ENCODE measurements at places on chromosomes 7 and 10.
A peak's percentile ranks its signal among the peaks of the same experiment; 100 is the strongest.

- DNase-seq = no peak
Measured at GRCh38 chr7:77479536-77480088, 57.5 kb upstream of the PTPN12 start.

- DNase-seq = no peak
Measured at GRCh38 chr7:85669225-85669624, 482.4 kb upstream of the SEMA3D start.

- DNase-seq = no peak
Measured at GRCh38 chr7:26664274-26664673, 200.1 kb downstream of the SKAP2 start.

- DNase-seq = no peak
Measured at GRCh38 chr7:80848841-80849240, 70.0 kb downstream of the SEMA3C start.

DNA sequence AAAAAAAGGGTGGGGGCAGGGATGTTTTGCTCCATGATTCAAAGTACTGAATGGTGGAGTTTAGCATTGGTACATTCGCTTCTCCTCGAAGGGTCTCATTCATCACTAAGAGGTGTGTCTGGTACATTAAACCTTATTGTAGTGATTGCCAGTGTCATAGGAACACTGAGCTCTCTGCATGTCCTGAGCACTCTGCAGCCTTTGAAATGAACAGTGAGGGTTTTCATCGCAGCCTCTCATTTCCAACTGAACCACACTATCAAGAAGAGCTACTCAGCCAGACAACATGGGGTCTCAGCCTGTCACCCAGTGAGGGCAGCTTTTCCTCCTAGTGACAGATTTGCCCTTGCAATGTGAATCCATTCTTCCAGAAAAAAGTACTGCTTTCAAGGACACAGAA lies 7.6 kb upstream of the DEPP1 start:
- DNase-seq = no peak

GRCh38 chr10:46235705-46236545 lies 50.9 kb upstream of the ANTXRL start:
- no peak for DNase-seq

DNA sequence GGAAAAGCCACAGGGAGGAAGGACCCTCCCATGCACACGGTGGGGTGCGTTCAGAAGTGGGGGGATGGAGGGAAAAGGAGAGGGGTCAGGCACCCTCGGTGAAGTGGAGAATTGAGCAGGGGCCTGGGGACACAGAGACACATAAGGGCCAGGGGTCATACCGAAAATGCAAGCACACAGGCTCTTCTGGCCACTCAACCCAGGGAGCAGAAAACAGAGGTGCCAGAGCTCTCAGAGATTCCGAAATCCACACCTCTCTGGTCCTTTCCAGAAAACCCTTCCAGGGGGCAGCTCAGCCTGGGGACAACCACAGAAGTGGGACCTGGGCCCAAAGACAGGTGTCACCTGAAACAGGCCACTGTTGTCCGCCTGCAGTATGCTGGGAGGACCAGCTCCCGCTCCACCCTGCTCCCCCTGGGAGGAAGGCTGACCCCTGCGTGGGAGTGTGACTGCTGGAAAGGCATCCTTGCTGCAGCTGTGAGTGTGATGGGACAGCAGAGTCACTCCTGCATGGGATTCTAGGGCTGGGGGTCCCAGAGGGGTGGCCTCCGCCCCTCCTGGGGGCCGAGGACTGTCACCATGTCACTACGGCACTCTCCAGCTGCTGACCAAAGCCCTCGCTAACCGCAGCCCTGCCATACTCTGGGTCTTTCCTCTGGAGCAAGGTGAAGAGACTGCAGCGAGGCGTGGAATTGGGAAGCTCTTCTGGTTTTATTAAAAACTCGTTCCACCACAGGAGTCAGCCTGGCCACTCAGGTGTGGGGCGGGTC lies 63.1 kb downstream of the TMEM209 start:
- DNase-seq = no peak

- no peak for DNase-seq
Measured at GRCh38 chr10:65628493-65629139, 1297.2 kb upstream of the LRRTM3 start.

DNA sequence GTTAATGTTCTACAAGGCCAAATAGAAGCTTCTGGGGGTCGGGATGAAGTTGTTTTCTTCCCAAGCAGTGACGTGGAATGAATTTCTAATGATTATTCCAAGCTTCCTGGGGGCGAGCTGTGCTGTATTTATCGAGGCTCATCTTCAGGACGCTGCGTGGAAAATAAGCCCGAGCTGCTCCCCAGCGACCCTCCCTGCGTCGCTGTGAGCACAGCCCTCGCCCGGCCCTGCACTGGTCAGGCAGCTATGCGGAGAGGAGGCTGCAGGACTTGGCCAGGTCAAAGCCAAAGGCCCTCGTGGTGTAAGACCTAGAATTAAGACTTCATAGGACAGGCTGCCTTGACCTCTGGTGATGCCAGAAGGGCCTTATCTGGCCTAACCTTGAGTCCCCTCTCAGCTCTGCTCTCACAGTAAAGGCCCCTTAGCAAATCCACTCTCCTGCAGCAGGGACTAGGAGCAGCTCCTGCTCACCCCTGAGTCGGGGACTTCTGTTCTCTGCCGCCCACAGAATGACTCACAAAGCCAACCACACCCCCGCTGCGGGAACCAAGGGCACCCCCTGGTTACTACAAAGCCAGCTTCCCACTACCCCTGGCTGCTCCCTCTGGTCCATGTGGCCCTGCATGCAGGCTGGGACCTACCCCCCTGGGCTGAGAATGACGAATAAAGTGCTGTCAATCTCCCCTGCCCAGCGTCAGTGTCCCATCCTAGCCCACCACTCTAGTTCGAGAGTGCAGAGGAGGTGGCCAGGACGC lies 501.6 kb downstream of the TCERG1L start:
- no peak for DNase-seq

DNA sequence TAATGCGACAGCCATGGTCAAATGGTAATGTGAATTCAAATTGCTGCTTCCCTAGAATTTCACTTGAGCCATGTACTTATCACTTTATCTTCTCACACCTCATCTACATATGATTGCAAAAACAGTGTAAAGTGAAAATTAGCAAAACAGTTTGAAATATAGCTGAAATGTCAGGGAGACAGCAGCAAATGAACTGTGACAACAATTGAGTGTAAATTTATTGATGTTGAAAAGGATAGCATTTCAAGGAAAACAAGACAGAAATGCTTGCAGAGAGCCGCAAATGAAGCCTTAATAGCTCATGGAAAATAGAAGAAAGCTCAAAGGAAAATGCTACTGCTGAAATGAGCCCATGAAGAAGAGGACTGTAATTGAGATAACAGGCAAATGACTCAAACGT lies 516.2 kb upstream of the POT1 start:
- no peak for DNase-seq

- peak; percentile 53 for DNase-seq
Measured at GRCh38 chr10:95560278-95561176, 644 bp downstream of the SORBS1 start.

DNA sequence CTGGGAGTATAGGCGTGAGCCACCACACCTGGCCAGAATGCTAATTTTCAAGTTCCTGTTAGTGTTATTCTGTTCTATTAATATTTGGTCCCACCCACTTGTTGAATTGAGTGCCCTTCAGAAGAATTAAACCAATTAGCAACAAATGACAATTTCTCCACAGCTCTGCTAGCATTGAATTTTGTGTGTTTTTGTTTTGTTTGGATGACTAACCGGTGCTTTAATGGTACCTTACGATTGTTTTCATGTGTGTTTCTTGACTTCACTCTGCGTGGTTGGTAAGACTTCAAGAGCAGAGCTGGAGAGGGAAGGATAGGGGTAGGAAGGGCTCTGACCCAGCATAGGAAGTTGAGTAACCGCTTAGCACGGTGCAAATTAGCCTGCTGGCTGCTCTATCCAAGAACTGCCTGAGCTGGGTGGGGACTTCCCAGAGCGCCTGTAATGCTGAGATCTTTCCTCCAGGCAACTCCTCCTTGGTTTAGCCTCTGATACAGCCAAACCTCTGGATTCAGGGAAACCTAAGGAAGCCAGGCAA lies 4.6 kb downstream of the ARPC1B start:
- DNase-seq = peak; percentile 53

Measured in hematopoietic multipotent progenitor cell treated with erythropoietin and hydrocortisone succinate and interleukin-3 and kit ligand, for 17 days (in vitro differentiated cells).